Stimulated activated CD8-positive, alpha-beta memory T cell treated with anti-CD3 and anti-CD28 coated beads, Interleukin-4, amount 100 ng/mL, for 1 hour (primary cell): ENCODE measurements at places on chromosomes 11 and 22.

- no peak for DNase-seq
Measured at GRCh38 chr22:49233507-49234100, 594.1 kb downstream of the BRD1 start.

DNA sequence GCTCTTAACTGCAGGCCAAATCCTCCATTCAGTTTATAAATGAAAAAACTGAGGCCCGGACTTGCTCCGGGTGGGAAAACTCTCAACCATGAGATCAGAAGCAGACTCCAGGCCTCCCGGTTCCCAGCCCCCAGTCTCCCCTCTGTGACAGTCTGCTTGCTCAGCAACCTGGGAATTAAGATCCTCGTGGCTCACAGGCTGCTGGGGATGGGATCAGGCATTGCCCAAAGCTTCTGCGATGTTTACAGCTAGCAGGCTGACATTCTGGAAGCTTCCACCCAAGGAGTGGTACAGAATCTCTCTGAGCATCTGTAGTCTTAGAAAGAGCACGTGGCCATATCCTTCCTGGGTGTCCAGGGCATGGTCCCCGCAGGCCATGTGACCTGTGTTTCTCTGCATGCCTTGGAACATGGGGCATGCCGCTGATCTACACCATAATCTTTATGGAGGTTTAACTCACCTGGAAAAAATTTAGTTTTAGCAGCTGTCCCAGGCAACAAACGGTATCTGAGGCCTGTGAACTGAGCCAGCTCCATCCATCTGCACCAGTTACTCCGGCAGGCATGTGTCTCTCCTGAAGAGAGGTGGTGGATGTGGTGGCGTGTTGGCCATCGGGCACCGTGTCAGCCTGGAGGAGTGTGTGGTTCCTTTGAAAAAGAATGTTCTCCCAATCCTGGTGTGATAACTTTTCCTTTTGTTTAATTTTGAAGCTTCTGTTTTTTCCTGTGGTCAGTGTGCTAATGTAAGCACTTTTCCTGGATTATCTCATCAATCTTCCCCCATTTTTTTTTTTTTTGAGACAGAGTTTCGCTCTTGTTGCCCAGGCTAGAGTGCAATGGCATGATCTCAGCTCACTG lies 7.9 kb downstream of the FBLN1 start:
- no peak for DNase-seq

GRCh38 chr11:76348348-76348747 lies 32.6 kb downstream of the THAP12 start:
- no peak for DNase-seq

DNA sequence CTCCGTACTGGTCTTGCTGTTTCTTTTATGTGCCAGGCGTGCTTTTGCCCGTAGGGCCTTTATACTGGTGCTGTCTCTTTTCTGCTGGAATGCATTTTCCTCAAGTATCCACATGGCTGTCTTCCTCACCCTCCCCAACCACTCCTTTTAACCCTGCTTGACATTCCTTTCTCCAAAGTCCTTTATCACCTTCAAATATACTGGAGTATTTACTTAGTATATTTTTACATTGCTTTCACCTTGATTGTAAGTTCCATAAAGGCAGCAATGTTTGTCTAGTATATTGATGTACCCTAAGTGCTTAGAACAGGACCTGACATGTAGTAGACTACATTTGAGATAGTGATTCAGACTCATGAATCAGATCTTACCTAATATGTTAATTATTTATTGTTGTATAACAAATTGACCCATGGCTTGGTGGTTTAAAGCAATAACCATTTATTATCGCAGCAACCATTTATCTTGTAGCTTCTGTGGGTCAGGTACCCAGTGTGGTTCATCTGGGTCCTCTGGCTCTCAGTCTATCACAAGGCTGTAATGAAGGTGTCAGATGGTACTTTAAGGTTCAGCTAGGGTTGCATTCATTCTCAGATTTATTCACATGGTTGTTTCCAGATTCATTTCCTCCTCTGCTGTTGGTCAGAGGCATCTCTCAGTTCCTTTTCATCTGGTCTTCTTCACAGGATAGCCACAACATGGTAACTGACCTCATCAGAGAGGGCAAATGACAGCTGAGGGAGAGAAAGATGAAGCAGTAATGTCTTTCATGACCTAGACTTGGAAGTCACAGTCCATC lies 34.2 kb downstream of the DDX10 start:
- DNase-seq, result no peak

GRCh38 chr22:42800451-42801251 lies 56.4 kb downstream of the ARFGAP3 start:
- DNase-seq, result no peak

DNA sequence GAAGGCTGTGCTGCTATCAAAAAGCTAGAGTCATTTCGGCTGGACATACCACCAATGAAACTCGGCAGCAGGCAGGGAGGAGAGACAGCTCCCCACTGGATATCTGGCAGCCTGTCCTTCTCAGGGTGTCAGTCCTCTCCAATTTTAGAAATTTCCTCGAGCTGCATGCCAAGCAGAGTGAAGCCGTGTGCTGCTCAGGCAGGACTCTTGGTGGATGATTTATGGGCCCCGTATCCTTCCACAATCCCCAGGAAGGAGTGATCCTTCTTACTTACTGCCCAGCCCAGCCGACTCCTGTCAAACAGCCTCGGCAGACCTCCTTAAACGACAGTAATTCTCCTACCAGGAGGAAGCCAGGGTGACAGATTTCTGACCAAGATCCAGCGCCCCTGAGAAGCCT lies 410.4 kb downstream of the TENM4 start:
- no peak for DNase-seq
